ENCODE measurements at places on chromosomes 5 and 9.

DNA sequence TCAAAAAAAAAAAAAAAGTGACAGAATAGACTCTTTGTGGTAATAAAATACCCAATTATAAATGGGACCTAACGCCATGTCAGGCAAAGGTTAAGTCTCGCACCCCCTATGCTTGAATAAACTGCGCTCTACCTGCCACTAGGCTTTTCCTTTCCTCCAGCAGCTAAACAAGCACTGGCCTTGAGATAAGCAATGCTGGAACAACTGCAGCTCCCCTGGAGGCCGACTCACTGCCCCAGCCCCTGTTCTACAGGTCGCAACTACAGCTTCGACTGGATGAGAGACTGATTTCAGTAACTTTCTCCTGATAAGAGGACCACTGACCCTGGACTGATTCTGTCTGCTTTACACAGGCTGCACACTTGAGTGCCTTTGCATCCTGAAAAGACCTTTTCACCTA lies 210.2 kb downstream of the HSPA4 start:
- DNase-seq = no peak

DNA sequence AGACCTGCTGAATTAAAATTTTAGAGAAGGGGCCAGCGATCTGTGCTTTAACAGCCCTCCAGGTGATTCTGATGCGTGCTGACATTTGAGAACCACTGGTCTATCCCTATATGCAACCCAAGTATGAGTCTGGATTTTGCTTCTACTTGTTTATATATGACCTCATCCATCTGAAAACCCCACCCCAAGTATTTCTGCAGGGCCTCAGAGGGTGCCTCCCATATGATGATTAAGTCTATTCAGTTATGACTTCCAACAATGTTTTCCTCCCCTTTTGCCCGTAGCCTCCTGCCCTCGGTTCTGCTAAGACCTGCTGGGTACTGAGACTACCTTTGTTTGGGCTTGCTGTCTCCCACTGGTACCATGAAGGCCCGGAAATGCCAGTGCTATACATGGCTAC lies 376.0 kb upstream of the SMARCA2 start:
- DNase-seq = no peak

DNA sequence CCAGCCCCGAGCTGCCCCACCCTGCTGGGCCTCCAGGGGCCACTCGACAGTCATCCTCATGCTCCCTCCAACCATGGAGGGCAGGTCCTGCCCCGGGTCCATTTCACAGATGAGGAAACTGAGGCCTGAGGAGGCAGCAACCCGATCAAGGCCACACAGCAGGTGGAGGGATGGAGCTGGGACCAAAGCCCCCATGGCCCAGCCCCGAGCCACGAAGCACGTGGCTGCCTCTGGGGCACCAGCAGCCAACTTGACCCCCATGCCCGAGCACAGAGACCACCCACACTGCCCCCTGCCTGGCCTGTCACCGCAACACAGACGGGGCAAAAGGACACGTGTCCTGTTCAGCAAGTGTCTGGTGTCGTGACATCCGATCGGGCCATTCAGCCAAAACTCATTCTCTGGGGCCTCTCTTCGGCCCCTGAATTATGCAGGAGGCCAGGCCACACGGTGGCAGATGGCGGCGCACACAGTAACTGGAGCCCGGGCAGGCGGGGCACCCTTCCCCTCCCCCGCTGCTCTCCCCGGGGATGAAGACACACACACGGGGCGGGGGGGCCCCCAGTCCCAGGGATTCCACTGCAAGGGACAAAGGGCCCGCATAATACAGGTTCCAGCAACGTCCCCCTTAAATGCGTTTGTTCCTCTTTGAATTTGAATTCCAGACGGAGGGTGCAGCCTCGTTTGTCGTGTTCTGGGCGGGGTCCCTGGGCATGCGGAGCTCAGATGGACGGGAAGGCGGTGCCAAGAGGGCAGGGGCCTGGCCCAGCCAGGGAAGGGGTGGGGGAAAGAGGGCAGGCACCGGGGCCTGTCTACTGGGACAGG lies 29.4 kb upstream of the TMEM250 start:
- no peak for DNase-seq

DNA sequence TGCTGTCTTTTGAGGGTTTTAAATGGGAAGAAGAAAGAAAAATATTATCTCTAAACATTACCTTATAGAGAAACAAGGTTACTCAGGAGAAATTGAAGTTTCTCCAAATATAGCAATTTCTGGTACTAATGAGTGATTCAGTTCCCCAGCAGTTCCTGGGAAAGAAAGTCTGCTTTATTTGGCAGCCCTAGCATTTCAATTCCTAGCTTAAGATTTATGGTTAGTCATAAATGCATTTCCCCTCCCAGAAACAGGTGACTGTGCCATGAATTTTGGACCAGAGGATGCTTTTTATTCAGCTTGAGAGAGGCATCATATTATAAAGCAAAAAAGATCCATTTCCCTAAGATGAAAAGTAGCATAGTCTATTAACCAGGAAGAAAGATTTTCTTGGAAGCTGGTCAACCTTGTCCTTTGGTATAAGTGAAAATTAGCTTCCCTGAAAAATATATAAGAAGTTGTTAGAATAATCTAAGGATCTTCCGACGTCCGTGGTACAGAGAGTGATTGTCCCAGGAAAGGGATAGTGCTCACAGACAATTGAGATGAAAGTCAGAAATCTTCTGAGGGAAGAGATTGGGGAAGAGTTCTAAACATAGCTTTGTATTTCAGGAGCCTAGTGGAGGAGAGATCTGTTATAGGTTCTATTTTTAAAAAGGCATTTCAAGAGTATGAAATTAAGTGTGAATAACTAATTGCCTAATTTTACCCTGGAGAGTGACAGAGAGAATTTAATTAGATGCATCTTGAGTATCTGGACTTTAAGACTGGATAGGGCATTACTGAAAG lies 164.9 kb downstream of the ESM1 start:
- no peak for DNase-seq

DNA sequence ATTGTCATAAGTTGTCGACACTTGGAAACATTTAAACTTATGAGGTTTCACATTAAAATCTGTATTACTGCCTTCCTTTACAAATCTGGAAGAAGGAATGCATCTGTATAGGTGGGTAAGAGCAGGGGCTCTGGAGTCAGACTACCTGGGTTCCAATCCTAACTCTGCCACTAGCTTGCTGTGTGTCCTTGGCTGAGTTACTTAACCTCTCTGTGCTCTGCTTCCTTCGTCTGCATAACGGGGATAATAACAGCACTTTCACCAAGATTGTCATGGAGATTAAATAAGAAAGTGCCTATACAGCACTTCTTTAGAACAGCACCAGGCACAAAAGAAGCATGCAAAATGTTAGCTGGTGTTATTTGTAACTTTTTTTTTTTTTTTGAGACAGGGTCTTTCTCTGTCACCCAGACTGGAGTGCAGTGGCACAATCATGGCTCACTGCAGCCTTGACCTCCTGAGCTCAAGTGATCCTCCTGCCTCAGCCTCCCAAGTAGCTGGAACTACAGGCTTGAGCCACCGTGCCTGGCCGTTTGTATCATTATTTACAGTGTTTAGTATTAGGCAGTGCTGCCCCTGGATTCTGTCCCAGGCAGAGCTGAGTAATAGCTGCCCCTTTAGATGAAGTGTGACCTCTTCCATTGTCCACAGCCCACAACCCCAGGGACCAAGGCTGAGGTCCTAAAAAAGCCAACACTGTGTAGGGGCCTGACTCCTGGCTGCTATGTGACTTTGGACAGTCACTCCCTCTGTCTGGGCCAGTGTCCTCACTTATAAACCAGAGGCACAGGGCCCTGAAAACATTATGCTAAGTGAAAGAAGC lies 25.4 kb upstream of the TTLL11 start:
- DNase-seq = no peak

- peak; percentile 76 for DNase-seq
Measured at GRCh38 chr9:127568971-127569885, 42.8 kb upstream of the STXBP1 start.

DNA sequence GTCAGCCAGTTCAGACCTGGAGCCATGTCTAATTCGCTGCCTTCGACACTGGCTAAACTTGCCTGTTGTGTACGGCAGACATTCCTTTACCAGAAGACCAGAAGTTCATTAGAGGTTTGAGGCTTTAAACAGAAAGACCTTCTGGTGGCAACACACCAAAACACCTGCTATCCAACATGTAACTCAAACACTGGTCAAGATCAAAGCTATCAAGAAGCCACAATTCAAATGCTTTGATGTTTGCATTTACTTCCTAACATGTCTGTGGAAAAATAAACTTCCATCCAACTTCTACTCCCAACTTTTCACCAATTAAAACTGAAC lies 91.0 kb upstream of the RETREG1 start:
- DNase-seq = no peak
